ENCODE measurements at places on chromosomes 2 and 18.

DNA sequence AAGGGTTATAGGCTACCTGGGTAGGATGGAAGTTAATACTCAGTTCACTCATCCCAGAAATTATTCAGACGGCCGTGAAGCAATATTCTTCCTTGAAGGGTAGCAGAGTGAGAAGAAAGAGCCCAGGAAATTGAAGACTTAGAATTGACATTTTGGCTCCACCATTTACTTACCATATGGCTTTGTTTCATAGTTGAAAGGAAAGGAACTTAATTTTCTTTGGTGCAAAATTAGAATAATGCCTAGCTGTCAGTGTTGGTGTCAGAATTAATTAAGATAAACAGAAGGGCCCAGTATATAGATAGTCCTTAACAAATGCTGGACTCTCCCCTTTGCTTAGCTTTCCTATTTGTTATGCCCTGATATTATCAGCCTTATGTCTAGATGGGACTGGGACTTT lies 263.2 kb downstream of the KCNJ3 start:
- DNase-seq = no peak

DNA sequence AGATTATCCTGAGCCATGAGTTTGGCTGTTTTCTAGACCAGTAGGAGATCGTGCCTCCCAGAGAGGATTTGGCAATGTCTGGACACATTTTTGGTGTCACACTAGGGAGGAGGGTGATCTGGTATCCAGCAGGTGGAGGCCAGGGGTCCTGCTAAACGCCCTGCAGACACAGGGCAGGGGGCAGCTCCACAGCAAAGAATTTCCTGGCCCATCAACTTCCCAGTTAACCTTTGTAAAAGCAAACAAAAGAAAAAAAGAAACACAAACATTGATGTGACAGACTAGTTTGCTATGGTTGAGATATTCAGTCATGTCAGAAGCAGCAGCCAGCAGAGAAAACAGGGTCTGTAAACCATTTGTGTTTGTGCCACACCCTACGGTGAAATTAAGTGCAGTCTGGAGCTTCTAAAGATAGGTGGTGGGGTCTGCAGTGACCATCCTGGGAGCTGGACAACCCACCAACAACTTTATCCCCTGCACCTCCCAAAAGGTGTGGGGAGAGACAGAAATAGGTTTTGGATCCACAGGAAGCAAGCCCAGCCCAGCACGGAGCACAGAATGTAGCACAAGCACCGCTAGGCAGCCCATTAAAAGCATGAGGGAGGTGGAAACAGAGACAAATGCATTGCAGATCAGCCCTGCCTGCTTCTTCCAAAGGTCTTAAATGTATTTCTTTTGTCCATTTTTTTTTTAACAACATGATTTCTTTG lies 232.5 kb downstream of the MYT1L start:
- no peak for DNase-seq

GRCh38 chr2:232325324-232326273 lies 53.0 kb upstream of the ALPP start:
- peak; percentile 31 for DNase-seq

- DNase-seq = no peak
Observed at GRCh38 chr2:165067643-165068486, 112.5 kb upstream of the SLC38A11 start.

- no peak for DNase-seq
Observed at GRCh38 chr18:33282142-33282541, 158.4 kb downstream of the CCDC178 start.

GRCh38 chr2:165057308-165057707 lies 102.0 kb upstream of the SLC38A11 start:
- DNase-seq = no peak

DNA sequence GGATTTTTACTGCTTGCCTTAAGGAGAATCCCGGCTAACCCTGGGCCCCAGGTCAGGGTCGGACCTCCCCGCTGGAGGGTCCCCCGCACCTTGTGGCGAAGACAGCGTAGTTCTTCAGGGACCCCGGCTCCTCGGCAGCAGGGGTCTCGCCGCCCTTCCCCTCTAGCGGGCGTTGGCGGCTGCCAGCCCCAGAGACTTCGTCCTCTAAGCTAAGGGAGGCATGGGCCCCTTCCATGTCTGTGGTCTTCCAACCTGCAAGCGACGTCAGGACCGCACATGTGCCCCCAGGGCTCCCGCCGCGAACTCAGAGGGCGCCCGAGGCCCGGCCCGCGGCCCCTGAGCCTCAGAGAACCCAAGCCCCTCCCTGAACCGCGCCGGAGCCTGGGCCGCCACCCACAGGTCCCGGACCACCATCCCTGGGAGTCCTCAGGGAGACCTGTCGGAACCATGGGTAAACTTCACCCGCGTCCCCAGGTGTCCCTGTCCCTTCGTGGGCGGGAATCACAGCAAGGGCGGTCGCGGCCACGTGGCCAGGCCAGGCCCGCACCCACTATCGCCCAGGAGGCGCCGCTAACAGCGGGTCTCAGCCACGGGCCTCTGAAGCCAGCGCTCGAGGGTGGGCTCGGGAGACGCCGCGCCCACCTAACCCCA lies 562 bp downstream of the ANKMY1 start:
- no peak for DNase-seq

- no peak for DNase-seq
Observed at GRCh38 chr2:108560895-108561530, 26.7 kb downstream of the LIMS1 start.

- DNase-seq = no peak
Observed at GRCh38 chr2:9430316-9431293, 7.2 kb downstream of the CPSF3 start.

GRCh38 chr2:220315098-220315823 lies 687.8 kb downstream of the SLC4A3 start:
- DNase-seq = no peak

GRCh38 chr18:78664848-78665247 lies 314.8 kb upstream of the SALL3 start:
- DNase-seq = no peak

- DNase-seq = no peak
Observed at GRCh38 chr2:14720319-14720718, 87.8 kb downstream of the LRATD1 start.

DNA sequence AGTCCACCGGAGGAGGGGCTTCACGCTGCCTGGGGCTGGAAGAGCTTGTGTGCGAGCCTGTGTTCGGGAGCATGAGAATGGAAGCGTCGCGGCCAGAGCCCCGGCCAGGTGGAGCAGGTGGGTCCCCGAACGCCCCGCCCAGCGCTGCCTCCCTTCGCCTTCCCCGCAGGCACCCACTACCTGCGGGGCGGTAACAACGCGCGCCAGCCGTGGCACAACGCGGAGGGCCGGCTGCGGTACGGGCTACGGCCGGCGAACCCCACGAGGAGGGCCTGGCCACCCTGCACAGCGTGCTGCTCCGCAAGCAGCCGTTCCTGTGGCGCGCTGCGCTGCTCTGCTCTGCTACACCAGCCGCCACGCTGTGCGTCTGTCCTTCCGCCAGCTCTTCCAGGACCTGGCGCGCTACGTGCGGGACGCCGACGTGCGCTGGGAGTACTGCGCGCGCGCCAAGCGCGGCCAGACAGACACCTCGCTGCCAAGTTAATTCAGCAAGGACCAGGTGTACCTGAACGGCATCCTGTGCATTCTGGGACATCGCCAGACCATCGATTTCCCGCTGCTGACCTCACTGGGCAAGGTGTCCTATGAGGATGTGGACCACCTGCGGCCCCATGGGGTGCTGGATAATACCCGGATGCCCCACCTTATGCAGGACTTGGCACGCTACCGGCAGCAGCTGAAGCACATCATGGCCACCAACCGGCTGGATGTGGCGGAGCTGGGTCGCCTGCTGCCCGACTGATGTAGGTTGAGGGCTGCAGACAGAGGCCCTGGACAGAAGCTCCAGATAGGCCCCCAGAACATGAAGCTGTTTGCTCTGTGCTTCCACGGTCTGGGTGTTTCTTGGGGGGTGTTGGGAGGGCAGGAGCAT lies 200.6 kb downstream of the NAPG start:
- no peak for DNase-seq

GRCh38 chr2:157559061-157559460 lies 69.6 kb downstream of the ACVR1C start:
- DNase-seq = no peak

GRCh38 chr18:74579496-74580065 lies 18.1 kb upstream of the ZNF407 start:
- no peak for DNase-seq

GRCh38 chr2:120552800-120553481 lies 182.7 kb upstream of the GLI2 start:
- no peak for DNase-seq

GRCh38 chr2:159292157-159292556 lies 5.7 kb upstream of the WDSUB1 start:
- DNase-seq = no peak

DNA sequence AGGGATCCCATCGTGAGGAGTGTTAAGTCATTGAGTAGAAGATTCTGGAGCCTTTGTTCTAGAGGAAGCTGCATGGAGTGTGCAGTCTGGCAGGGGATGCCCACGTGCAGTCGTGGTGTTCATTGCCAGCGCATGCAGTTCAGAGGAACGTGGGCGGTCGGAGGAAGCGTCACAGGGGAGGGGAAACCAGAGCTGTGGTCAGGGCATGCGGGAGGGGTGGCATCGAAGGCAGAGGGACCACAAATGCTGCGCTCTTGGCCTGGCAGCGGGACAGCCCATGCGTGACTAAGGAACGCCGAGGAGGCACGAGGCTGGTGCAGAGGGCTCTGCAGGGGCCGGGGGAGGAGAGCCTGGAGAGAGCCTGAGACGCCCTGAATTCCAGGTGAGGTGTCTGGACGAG lies 141.1 kb downstream of the KLHL29 start:
- DNase-seq = no peak

DNA sequence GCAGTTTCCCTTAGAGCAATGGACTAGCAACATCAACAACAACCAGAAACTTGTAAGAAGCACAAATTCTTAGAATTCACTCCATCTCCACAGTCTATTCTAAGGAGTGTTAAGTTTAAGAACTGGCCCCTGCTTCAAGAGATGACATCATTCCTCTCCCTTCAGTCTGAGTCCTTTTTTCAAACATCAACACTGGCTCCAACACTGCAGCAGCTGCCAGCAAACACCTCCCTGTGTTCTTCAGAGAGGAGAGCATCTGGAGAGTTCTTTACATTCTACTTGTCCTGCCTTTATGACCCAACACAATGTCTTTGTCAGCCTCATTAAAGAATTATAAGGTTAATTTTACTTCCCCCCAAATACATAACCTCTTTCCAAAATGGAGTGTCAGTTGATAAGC lies 122.3 kb downstream of the HNMT start:
- no peak for DNase-seq

DNA sequence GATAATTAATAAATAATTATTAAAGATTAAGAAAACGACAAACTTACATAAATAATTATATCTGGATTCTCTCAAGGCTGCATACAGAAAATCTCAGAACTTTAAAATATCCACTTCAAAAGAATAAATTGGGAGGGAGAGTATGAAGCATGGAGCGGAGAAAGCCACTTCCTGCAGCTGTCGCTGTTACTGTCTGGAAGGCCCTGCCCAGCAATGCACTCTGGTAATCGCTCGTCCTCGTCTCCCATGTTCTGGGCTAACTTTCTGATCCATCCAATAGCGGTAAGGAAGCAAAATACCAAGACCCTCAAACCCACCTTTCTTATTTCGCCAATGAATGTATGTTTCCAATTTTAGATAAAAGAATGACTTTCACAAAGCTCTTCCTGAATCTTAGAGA lies 26.7 kb downstream of the CYRIA start:
- DNase-seq = no peak

DNA sequence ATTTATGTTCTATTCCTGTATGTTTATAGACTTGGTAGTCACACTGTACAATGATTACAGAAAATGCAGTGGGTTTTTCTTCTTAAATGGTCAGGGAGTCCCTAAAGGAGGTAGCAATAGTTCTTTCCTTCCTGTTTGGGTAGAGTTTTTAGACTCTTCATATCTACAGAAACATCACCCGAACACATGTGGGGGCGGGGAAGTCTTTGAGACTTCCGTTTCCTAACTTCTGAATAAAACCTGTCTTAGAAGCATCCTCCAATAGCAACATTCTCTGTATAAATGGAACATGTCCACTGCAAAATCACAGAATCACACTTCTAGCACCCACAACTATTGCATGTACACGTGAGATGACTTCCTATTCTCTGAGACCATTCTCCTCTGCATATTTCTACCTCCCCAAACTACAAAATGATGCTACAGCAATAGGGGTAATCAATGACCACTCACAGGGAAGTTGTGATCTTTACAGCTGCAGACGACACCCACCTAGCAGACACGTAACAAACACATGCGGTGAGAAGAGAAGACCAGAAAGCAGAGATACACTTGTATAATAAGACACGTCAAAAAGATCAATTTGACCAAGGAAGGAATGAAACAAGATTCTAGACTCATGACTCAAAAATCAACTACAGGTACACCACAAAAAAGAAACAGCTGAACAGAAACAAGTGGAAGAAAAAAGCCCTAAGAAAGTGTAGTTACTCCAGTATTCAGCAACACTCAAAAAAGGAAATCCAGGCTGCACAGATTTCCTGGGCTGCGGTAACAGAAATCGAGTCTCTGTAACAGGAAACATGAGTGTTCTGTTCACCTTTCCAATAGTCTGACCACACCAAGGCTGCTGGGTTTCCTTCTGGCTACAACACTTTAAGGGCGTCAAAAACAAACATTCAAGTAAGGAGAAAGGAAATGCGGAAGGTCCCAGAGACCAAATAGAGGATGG lies 120.4 kb downstream of the ZNF516 start:
- DNase-seq = no peak

- DNase-seq = no peak
Observed at GRCh38 chr18:34511435-34511834, 198.7 kb upstream of the DTNA start.

- DNase-seq = no peak
Observed at GRCh38 chr2:30942419-30942818, 135.2 kb upstream of the CAPN13 start.

GRCh38 chr2:39703181-39703872 lies 37.6 kb downstream of the TMEM178A start:
- DNase-seq = no peak

DNA sequence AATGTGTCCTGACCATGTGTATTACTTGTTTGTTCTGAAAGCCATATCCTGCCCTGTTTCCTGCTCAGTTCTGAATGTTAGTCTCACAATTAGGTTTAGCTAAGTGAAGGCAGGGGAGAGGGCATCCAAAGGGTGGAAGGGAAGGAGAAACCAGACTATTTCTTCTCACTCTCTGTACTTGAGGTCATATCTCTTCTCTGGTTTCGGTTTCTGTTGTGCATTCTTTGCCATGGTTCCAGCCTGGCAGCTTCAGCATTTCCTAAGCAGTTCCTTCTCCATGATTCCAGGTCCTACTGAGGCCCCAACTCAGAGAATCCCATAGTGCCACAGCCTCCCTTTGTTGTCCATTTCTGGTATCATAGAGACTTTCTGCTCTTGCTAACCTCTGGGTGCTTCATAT lies 40.3 kb upstream of the HNMT start:
- no peak for DNase-seq

All from activated T-helper 1 cell treated with Interleukin-2 at 50 U/mL for 16 hours (primary cell).